ENCODE measurements at places on chromosomes 5 and 9.

DNA sequence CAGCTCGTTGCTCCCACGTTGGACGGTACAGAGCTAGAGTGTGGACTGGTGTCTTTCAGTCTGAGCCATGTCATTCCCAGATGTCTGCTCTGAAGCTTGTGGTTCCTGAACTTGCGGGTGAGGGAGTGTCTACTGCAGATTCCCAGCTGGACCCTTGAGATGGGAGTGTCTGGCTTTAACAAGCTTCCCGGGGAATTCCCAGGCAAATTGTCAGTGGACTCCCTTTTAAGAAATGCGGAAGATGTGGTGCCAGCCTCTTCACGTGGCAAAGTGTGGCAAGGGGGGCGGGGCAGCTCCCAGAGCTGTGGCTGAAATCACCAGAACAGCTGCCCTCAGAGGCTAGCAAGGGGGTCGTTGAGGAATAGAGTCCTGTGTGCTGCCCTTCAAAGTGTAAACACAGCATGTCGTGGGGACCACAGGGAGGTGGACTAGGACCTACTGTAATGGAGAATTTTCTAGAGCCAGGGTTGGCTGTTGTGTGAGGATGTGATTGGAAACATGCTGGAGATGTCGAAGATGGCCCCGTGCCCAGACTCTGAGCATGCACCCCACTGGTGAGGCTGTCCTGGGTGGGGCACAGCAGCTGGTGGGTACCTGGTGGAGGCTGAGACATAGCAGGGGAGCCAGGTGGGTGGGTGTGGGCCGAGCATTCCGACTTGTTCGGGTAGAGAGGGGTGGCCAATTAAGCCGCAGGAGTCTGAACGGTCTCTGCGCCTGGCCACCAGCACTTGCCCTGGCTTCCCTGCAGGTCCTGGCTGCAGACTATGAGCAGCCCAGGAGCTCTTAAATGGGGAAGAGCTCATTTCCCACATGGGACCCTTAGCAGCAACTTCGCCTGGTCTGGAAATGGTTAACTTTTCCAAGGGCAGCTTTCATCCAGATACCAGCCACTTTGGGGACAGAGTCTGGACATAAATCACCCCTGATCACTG is 37.4 kb downstream of the PRRX2 start:
- DNase-seq: no peak

DNA sequence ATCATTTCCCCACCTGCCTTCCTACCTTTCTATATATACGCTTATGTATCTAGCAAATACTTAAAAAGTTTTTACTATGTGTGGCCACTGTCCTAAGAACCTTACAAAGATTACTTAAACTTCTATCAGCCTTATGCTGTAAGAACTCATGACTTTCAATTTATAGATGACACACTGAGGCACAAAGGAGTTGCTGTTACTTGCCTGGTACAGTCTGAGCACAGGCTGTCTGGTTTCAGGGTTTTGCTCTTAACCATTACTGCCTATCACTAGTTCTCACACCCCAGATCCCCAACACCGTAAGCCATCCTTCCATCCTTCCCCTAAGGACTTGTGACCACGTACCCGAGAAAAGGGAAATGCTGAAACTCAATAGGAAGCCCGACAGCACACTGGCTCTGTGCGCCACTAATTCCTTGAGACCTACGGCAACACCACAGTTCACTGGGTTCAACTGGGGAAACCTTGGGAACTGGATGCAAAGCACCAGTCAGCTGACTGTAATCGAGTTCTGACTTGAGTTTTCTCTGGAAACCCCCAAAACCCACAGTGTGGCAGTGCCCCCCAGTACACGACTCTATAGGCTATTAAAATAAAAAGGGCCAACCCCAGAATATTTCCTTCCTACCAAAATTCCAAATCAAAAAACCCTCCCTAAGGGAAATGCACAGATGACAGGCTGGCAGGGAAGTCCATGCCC is 56.0 kb downstream of the AUH start:
- no peak for DNase-seq

- no peak for DNase-seq
Observed at GRCh38 chr9:113139225-113139829, 11.5 kb upstream of the SLC31A2 start.

- DNase-seq: no peak
Observed at GRCh38 chr9:136806631-136807201, 1.0 kb upstream of the RABL6 start.

DNA sequence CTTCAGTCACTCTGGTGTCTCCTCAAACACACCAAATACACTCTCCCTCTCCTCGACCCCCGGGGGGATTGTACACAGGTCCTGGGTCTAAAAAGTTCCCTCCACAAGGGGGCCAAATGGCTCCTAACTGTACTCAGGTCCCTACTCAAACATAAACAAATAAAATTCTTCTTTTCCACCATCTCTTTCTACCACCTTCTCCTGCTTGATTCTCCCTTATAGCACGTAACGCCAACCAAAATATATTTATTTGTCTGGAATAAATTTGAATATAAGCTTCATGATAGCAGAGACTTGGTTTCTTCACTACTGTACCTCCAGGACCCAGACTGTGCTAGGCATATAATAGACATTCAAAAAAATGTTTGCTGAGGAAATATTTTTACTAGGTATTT is 21.4 kb downstream of the ZNF608 start:
- no peak for DNase-seq

DNA sequence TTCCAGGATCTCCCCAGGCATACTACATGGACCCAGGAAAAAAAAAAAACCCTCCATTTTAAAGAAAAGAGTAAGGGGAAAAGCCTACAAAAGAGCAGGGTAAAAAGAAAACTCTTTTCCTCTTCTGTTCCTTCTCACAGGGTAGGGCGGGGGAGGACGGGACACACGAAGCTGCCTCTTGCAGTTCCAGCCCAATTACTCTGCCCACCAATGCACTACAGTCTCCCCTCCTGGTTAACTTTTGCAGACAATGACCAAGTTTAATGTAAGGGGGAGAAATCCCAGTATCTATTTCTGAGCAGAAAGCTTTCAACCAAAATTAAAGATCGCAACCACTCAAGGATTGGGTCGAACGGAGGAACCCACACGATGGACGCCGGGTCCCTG is 1.3 kb downstream of the BRD3 start:
- no peak for DNase-seq

GRCh38 chr9:108081112-108081511 is 591.5 kb upstream of the KLF4 start:
- DNase-seq: no peak

- DNase-seq: no peak
Observed at GRCh38 chr9:91359734-91360470, 1.8 kb downstream of the AUH start.

- peak; percentile 48 for DNase-seq
Observed at GRCh38 chr5:61327760-61328753, 4.0 kb upstream of the ZSWIM6 start.

DNA sequence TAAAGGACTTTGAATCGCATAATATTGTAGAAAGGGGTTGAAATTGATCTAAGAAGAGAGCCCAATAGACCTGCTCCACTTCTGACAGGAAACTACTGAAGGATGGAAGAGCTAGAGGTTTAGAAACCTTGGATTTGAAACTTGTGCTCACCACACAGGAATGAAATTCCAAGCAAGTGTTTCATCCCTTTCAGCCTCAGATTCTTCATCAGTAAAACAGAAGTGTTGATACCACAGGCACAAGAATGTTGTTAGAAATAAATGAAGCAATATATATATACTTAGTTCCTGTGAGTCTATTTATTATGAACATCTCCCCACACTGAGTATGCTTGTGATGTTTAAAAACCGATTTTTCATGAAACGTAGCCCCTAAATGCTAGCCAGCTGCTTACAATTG is 43.8 kb downstream of the PRRC1 start:
- no peak for DNase-seq

DNA sequence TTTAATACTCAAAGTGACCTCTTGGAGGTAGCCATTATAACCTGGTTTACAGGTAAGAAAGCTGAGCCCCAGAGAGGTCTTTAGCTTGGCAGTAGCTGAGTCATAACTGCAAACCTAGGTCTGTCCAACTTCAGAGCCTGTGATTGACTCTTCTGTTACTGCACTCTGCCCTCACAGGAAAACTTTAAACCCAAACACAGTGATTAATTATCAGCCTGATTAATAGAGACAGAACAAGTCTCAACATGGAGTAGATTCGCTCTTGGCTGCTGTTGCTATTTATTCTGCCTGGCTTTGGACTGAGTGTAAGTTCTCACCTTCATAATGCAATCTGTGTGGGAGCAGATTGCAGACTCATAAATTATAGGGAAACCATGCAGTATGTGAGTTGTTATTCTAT is 27.4 kb upstream of the TXN start:
- DNase-seq: no peak

GRCh38 chr9:89924611-89925010 is 319.8 kb downstream of the GADD45G start:
- no peak for DNase-seq

- no peak for DNase-seq
Observed at GRCh38 chr5:124729720-124730359, 16.6 kb downstream of the ZNF608 start.

GRCh38 chr5:149379177-149379761 is at the start of gene IL17B:
Gene IL17B (minus strand): TSS chr5:149379292. CDS start chr5:149379225, 67 bp downstream.
- no peak for DNase-seq

DNA sequence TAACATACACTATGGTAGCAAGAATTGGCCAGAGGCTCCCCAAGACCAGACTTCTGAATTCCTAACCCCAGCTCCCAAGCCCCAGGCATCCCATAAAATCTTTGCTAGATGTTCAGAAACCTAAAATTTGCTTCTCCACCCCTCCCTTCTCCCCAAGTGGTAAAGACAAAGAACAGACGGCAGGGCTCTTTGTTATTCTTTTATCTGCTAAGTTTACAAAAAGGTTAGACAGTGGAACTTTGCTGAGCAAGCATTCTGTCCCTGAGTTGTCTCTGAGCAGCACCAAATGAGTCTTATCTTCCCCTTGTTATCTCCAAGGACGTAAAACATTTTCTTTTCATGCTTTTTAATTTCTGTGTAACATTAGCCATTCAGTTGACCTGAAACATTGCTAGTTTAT is 30.2 kb downstream of the TJP2 start:
- DNase-seq: no peak

DNA sequence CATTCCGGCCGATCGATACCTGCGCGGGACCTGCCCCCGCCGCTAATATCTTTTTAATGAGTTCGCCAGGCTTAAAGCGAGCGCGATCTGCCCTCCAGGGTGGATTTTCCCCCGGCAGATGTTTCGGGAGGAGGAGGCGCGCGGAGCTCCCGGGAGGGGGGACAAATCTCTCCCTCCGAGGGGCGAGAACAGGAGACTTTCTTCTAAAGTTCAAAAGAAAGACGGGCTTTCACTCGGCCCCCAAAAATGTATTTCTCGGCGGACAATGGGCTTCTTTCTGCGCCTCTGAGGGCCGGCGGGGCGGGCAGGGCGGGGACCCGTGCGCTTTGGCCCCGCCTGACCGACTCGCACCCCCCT is 4.1 kb upstream of the PRDM12 start:
- DNase-seq: no peak

DNA sequence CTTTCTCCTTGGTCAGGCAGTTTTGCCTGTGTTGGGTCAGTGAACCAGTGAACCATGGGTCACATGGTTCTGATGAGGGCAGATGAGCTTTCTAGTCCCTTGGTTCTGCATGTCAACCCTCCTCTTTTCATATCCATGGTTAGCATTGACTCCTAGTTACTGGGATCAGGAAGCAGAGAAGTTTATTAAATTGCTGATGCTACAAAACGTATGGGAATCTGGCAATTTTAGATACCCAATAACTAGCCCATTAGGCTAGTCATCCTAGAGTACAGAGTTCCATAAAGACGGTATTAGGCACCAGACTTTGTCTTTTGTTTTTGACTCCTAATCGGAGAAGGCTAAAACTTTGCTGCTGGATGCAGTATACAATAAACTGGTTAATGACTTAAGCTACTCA is 273.1 kb downstream of the ATPSCKMT start:
- DNase-seq: no peak

GRCh38 chr5:136985785-136986475 is 513.2 kb downstream of the SPOCK1 start:
- no peak for DNase-seq

- no peak for DNase-seq
Observed at GRCh38 chr9:105290954-105291353, 46.5 kb downstream of the SLC44A1 start.

GRCh38 chr5:133423618-133424282 is 188.6 kb downstream of the FSTL4 start:
- peak; percentile 16 for DNase-seq

GRCh38 chr9:108273988-108274387 is 581.8 kb downstream of the ACTL7B start:
- DNase-seq: no peak

- DNase-seq: no peak
Observed at GRCh38 chr9:88628811-88629210, 93.8 kb downstream of the NXNL2 start.

- no peak for DNase-seq
Observed at GRCh38 chr9:36542355-36542754, 30.3 kb upstream of the MELK start.

DNA sequence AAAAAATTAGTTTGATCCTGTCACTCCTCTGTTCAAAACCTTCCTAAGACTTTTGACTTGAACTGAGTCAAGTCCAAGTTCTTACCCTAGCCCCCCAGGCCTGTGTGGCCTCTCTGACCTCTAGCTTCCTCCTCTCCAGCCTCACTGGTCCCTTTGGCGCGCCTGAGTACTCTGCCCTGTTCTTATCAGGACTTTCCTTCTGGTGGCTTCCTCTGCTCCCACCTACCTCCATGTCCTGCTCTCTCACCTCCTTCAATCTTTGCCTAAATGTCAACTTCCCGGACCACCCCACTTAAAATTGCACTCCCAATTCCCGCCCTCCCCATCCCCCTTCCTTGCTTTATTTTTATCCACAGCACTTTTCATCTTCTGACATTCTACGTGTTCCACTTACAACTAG is 526.1 kb upstream of the KLF4 start:
- DNase-seq: no peak

GRCh38 chr9:92424340-92424739 is at the start of gene OMD:
Gene OMD (minus strand): TSS chr9:92424471. CDS start chr9:92417558, 6,913 bp downstream.
- DNase-seq: no peak

- no peak for DNase-seq
Observed at GRCh38 chr5:80935811-80936385, 24.3 kb upstream of the RASGRF2 start.

- no peak for DNase-seq
Observed at GRCh38 chr5:87526131-87526530, 113.4 kb upstream of the CCNH start.

DNA sequence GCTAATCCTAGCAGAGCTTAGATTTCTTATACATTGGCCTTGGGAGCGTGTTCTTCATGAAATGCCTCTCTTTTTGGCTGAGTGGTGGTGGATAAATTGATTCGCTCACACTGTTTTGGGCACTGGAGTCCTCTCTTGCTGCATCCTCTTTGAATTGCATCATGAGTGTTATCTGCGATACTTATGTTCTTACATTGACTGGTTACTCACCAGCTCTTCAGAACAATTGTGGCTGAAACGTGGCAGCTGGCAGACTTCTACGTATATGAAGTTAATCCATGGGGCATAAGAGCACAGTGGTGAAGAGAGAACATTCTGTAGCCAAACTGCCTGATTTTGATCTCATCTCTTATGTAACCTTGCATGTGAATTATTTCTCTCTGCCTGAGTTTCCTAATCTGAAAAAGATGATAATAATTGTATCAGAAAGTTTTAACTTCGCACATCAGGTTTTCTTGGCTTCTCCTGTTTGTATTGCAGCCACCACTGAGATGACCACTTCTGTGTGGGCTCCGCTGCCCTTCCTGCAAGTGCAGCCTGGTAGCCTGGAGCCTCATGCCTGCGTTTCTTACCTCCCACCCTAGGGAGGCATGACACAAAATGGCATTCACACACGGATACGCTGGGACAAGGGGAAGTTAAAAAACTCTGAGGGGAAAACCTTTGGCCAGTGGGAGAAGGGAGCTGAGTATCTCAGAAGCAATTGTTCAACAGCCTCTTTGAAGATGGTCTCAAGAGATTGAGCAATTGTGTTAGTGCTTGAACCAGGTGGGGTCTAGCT is 295.2 kb downstream of the ARHGAP26 start:
- DNase-seq: no peak
